ENCODE measurements at places on chromosomes 4 and X. TPM values are rescaled to one million over a fixed set of nuclear protein-coding genes. Genes with fewer than 3 reads are reported as not detected.

Gene ARHGAP10
- 9.3 TPM for total RNA-seq

Gene RLIM
- 21.2 TPM for total RNA-seq

Gene UTP3
- total RNA-seq, result 19.2 TPM

Gene CYLC1
- not detected for total RNA-seq

- DNase-seq, result no peak
These were observed 64.4 kb downstream of the DLG3 start for GRCh38 chrX:70509078-70509477.

- DNase-seq, result no peak
These were observed 40.7 kb downstream of the SPCS3 start for GRCh38 chr4:176360446-176360845.

DNA sequence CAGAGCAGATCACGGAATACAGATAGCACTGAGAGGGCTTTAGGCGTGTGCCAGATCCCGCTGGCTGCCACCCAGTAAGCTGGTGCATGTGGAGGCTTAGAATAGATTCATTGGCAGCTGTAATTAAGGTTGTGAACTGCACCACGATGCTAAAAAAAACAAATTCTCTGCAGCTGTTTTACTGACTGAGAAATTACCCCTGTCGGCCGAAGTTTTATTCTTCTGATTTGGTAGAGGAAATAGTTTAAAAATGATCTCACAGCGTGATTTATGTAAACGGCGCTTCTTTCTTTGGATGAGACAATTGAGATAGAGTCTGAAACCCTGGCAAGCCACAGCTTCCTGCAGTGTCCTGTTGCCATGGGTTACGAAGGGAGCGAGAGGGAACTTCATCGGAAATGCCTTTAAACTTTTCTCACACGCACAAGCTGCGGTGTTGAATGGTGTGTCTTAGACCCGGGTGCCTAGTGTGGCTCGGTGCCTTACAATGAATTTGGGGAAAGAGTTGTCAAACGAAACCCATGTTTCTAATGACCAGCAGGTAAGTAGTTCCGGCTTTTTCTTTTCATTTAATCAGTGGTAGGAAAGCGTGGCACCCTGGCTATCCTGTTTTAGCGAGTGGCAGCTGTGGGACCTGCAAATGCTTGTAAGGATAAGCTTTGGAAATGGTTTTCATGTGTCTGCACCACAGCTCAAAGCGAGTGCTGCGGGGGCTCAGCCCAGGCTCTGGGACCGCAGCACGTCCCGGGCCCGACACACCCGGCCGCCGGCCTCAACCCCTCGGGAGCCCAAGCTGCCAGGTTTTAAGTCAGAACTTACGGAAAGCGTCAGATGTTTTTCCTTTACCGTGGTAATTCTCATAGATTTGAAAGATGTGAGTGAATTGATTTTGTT lies 71.7 kb upstream of the HGFAC start:
- no peak for DNase-seq

DNA sequence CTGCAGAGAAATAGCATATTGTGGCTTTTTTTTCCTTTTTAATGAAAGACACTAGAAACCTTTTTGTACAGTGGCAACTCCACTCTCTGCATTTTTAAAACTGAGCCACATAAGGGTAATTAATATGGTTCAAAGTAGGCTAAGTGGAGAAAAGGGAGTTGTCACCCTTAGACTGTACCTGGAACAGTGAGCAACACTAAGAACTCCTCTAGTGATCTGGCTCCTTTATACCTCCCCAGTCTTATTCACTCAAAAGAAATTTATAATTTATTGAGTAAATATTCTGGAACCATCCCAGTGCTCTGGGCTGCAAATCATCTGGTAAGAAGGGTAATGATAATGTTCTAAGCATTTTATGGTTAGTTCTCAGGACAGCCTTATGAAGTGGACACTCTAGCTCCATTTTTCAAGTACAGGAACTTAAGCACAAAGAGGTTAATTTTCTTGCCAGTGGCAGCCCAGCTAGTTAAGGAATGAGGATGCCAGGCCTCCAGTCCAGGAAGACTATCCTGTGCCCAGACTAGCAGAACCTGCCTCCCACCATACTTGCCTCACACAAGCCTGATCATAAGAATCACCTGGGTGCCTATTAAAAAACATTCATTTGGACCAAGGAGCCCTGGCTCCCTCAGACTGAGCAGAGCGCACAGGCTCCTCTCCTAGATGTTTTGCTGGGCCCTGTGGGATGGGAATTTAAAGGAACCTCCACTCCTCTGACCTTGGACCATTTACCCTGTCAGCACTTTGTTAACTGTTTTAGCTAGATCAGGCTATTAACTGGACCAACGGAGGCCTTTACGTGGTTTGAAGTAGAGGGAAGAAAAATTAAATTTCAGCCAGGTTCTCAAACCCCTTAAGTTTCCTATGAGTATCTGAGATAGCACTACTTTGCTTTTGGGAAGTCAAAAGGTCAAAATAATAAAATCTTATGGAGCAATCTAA lies 102.6 kb downstream of the PDE5A start:
- no peak for DNase-seq

DNA sequence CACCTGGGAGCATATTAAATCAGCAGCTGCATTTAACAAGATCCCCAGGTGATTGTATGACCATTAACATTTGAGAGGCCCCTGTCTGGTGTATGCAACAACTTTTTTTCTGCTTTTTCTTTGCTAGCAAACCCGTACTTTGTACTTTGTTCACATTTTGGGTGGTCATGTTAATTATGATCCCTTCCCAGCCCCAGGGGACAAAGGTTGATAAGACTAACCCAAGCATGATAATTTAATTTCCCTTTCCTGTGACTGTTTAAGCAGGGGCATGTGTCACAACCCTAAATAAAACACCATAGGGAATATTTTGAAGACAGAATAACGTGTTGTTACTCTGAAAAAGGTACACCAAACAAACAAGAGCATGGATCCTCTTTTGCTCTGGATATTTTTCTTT lies 332.0 kb downstream of the PCDH18 start:
- no peak for DNase-seq

GRCh38 chrX:46125111-46125510 lies 420.1 kb downstream of the ZNF674 start:
- no peak for DNase-seq

DNA sequence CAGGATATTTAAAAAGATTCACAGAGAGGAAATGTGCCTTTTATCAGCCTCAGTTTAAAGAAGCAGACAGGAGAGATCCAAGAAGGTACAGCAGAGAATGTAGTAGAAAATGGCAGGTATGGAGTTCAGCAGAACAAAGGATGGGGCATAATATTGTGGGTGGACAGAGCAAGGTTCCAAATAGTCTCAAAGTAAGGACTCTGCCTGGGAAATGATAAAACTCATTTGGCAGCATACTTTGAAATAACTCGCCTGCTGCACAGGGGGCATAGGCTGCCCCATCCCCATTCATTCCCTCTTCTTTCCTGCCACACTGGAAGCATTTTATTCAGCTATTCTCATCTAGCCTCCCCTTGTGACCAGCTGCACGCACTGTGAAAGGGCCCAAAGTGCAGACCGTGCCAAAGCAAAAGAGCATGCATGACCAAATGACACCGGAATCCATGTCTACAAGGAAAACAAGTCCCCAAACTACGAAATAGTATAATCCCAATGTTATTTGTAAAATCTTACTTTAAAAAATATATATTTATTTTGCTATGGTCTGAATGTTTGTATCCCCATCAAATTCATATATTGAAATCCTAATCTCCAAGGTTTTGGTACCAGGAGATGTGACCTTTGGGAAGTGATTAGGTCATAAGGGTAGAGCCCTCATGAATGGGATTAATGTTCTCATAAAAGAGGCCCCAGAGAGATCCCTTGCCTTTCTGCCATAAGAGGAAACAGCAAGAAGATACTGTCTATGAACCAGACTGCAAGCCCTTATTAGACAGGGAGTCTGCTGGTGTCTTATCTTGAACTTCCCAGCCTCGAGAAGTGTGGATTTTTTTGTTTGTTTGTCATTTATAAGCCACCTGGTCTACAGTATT lies 77.4 kb upstream of the PRSS48 start:
- DNase-seq, result no peak

- DNase-seq, result no peak
These were observed 26.5 kb downstream of the OTUD4 start for GRCh38 chr4:145153904-145154298.

- DNase-seq, result no peak
These were observed 129.0 kb downstream of the VSIG4 start for GRCh38 chrX:65910899-65911298.

- no peak for DNase-seq
These were observed 201.6 kb downstream of the TEX13A start for GRCh38 chrX:105018865-105019264.

GRCh38 chr4:85370400-85371032 lies 104.4 kb upstream of the ARHGAP24 start:
- DNase-seq, result peak; percentile 58

- peak; percentile 46 for DNase-seq
These were observed 96.0 kb downstream of the TENM3 start for GRCh38 chr4:182339221-182339641.

- peak; percentile 71 for DNase-seq
These were observed 23.2 kb downstream of the PRPS2 start for GRCh38 chrX:12814420-12814819.

DNA sequence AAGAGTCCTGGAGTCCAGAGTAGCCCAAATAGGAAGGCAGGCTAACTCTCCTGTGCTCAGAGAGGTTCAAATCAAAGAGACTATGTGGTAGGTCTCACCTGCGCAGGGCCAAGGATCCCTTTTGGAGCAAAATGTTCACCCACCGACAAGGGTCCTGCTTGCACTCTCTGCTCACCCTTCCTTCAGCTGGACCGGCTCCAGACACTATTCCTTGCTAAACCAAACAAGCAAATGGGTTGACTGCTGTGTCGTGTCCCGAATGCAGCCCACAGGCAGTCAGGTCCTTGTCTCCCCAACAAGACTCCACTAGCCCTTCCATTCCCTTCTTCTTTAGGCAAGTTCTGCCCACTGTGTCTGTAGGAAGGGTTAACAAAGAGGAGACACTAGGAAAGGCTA lies 760 bp downstream of the TRMT2B start:
- no peak for DNase-seq

DNA sequence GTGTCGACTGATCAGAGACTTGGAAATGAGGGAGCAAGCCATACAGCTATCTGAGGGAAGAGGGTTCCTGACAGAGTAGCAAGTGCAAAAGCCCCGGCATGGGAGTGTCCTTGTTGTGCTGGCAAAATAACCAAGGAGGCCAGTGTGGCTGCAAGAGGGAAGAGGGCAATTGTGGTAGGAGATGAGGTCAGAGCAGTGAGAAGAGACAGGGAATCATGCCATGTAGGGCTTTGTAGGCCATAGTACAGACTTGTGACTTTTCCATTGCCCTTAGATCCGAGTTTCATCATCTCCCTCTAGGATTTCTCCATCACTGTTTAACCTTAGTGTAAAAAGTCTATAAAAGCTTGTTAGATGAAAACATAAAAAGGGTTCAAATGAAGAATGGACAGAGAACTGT lies 76.2 kb downstream of the DOCK11 start:
- DNase-seq, result no peak

- DNase-seq, result no peak
These were observed 37.0 kb downstream of the TKTL1 start for GRCh38 chrX:154332561-154332960.

DNA sequence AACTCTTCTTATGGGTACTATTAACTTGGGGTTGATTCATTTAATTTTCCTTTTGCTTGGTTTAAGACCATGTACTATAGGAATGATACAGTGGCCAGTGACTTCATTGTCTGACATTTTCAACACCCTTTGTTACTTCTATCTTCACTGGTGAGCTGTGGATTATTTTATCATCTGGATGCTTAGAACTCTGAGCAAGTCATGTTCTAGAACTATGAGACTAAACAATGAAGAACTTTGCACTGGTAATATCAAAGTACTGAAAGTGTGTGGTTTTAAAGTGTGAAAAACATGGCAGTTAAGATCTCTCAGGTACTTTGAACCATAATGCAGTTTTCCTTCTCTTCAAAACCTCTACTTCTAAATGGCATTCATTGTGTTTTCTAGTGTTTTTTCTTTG lies 47.8 kb downstream of the MAP7D3 start:
- no peak for DNase-seq

- no peak for DNase-seq
These were observed 9.4 kb downstream of the FAM53A start for GRCh38 chr4:1674682-1675081.

- DNase-seq, result no peak
These were observed 69.8 kb downstream of the RPS3A start for GRCh38 chr4:151169223-151169622.

- no peak for DNase-seq
These were observed 109.8 kb downstream of the NYX start for GRCh38 chrX:41556958-41557357.

- no peak for DNase-seq
These were observed 120.6 kb downstream of the KDR start for GRCh38 chr4:55004831-55005230.

DNA sequence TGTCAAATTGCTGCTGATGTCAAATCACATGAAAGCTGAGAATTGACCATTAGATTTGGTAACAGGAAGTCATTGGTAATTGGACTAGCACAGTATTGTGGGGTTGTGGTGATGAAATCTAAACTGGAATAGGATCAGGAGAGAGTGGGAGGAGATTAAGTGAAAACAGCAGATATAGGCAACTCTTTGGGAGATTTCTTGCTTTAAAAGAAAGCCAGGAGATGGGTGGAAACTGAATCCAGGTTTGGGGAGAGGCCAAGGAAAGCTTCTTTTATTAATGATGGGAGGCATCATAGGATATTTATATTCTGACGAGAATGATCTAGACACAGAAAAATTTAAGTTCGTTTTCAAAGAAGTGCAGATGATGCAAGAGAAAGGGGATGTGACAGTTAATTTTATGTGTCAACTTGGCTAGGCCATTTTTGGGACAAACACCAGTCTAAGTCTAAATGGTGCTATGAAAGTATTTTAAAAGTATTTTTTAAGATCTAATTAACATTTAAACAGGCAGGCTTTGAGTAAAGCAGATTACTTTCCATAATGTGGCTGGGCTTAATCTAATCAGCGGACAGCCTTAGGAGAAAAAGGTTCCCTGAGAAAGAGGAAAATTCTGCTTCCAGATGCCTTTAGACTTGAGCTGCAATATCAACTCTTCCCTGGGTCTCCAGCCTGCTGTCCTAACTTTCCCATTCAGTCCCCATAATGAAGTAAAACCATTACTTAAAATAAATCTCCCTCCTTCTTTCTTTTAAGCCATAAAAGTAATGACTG lies 24.7 kb downstream of the SEC24D start:
- no peak for DNase-seq

DNA sequence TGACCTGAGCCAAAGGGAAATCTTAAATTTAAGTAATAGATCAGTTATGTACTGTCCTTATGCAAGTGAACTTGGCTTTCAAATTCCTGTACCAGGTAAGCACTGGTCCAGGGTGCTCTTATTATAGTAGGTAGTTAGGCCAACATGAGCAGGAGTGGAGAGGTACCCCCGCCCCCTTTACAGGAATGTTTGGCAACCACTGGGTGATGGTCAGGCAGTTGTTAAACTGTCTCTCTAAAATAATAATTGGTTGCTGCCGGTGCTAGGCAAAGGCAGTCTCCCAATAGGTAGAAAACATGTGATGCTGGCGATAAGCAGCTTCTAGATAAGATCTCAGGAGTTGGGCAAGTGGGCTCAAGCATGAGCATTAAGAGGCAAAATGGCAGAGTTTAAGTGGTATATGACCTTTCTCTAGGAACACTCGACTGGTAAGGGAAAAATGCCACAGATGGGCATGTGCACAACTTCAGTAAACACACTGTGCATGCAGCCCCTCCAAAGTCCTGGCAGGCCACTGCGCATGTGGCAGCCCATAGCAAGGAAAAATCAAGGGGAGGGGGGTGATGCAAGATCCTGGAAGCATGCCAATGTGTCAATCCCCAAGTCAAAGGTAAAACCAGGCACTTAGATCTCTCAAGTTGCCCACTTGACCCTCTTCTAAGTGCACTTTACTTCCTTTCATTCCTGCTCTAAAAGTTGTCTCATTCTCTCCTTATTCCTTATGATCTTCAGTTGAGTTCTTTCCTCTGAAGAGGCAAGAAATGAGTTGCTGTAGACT lies 1239.7 kb downstream of the C4orf33 start:
- no peak for DNase-seq

GRCh38 chrX:73876911-73877310 lies 313.9 kb downstream of the CHIC1 start:
- no peak for DNase-seq
